Ascending aorta (tissue), 2 donors: ENCODE measurements at places on chromosomes 2 and 18. TPM values are rescaled to one million over a fixed set of nuclear protein-coding genes. Genes with fewer than 3 reads are reported as not detected.

- H3K27ac ChIP-seq = no peak overlapping the region
- no peaks in the 10 kb centered on the region for H3K4me1 ChIP-seq
- no peaks in the 10 kb centered on the region for H3K36me3 ChIP-seq
- H3K4me3 ChIP-seq = no peak overlapping the region
- DNase-seq = no peak
Measured at GRCh38 chr18:24818441-24818840, 358.0 kb downstream of the HRH4 start.

Gene PRSS56
- total RNA-seq = not detected

DNA sequence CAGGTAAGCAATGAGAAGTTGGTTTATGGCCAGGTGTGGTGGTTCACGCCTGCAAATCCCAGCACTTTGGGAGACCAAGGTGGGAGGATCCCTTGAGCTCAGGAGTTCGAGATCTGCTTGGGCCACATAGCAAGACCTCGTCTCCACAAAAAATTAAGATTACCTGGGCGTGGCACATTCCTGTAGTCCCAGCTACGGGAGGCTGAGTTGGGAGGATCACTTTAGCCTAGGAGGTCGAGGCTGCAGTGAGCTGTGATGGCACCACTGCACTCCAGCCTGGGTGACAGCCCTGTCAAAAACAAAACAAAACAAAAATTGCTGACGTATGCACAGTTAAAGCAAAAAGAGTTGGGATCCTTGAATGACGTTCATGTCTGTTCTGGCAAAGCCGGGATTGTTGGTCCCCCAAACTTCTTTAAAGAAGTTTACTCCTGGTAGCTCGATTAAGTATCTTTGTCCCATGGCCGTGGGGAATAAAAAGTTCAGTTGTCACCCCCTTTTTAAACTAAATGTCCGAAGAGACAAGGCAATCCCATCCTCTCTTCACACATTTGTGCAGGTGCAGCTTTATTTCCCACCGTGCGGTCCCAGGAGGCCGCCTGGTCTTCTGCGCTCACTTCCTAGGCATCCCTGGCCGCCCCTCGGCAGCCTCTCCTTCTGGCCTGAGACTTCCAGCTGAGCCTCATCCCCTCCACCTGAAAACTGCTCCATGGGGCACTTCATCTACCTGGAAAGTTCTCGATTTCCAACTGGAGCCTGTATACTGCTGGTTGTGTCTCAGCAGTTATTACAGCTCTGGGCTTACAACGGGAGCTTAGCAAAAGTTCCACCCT lies 762 bp upstream of the SPOPL start:
- no peaks in the 10 kb centered on the region for H3K4me1 ChIP-seq
- no peaks in the 10 kb centered on the region for H3K27me3 ChIP-seq
- H3K4me3 ChIP-seq = peak overlapping the region; percentile 68
- H3K36me3 ChIP-seq = no peaks in the 10 kb centered on the region
- H3K27ac ChIP-seq = peak overlapping the region; percentile 96
- DNase-seq = no peak

Gene DCC
- total RNA-seq = not detected

GRCh38 chr2:86485103-86485502 lies 43.9 kb downstream of the KDM3A start:
- no peaks in the 10 kb centered on the region for H3K27me3 ChIP-seq
- peaks cover 94% of the 10 kb centered on the region for H3K36me3 ChIP-seq
- DNase-seq = no peak
- no peak overlapping the region for H3K4me3 ChIP-seq
- H3K4me1 ChIP-seq = peaks cover 18% of the 10 kb centered on the region

Gene ESCO1
- 3.8 TPM for total RNA-seq

Gene INSIG2
- total RNA-seq = 64.2 TPM

DNA sequence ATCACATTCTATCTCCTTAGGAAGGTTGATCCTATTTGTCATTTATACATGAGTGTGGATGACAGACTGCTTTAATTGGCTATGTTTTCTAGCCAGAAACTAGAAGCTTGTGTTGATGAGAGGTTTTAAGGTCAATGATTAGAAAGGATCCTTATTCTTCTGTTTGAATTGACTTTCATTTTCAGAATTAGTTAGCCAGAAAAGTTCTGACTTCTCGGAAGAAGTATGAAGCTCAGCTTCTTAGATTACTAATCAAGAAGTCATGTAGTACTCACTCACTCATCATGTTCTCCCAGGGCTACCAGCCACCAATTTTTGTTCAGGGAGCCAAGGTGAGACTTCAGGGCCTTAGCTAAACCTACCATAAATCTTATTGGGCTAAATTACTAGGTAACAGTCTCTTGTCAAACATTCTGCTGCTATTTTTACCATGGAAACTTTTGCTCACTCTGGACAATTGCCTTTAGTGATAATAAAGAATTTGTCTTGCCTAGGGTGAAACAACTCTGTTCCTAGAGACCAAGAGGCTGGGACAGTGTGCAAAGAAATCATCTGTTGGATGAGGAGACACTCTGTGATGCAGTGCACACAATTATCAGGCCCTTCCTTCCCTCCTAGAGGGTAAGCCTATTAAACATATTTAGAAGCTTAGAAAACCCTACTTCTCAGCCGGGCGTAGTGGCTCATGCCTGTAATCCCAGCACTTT lies 111.6 kb upstream of the DNMT3A start:
- H3K36me3 ChIP-seq = no peaks in the 10 kb centered on the region
- no peaks in the 10 kb centered on the region for H3K27me3 ChIP-seq
- no peaks in the 10 kb centered on the region for H3K4me1 ChIP-seq
- no peak for DNase-seq
- H3K4me3 ChIP-seq = no peak overlapping the region

GRCh38 chr2:222232372-222232771 lies 66.4 kb downstream of the PAX3 start:
- DNase-seq = no peak
- H3K27me3 ChIP-seq = no peaks in the 10 kb centered on the region
- H3K4me1 ChIP-seq = no peaks in the 10 kb centered on the region
- H3K4me3 ChIP-seq = no peak overlapping the region
- H3K36me3 ChIP-seq = no peaks in the 10 kb centered on the region

- H3K27ac ChIP-seq = no peak overlapping the region
- DNase-seq = no peak
- H3K36me3 ChIP-seq = no peaks in the 10 kb centered on the region
- no peak overlapping the region for H3K4me3 ChIP-seq
- no peaks in the 10 kb centered on the region for H3K4me1 ChIP-seq
Measured at GRCh38 chr2:186130748-186131641, 355.1 kb upstream of the ZC3H15 start.

GRCh38 chr2:75627902-75628504 lies 18.6 kb upstream of the MRPL19 start:
- H3K4me3 ChIP-seq = no peak overlapping the region
- no peaks in the 10 kb centered on the region for H3K4me1 ChIP-seq
- H3K27me3 ChIP-seq = no peaks in the 10 kb centered on the region

DNA sequence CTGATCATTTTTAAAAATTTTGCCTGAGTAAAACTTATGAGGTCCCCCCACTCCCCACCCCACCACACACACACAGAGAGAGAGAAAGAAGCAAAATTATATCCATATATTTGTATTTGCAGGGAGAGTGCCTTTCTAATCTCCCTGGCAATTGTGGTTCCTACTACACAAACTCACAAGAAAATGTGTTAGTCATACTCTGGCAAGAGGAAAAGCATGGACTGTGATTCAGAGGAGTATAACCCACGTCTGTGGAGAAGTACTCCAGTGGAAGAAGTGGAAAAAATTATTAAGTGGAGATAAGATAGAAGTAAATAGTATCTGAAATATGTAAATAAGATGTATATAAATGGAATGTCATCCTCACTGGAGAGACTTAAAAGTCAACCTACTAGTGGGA lies 114.0 kb downstream of the DSEL start:
- no peaks in the 10 kb centered on the region for H3K27me3 ChIP-seq
- H3K36me3 ChIP-seq = no peaks in the 10 kb centered on the region
- H3K4me1 ChIP-seq = no peaks in the 10 kb centered on the region
- H3K27ac ChIP-seq = no peak overlapping the region
- no peak for DNase-seq

Gene ACKR3
- 75.6 TPM for total RNA-seq

Gene RNF138
- total RNA-seq = not detected

DNA sequence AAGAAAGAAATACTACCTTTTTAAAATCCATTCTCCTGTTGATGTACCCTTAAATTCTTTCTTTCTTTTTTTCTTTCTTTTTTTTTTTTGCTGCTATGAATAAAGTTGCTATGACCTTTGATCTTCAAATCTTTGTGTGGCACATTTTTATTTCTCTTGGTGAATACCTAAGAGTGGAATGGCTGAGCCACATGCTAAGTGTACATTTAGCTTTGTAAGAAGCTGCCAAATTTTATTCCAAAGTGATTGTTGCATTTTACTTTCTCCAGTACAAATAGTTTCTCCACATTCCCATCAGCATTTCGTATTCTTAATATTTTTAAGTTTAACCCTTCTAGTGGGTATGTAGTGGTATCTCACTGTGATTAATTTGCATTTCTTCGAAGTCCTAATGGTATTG lies 88.8 kb upstream of the RAB27B start:
- H3K27ac ChIP-seq = no peak overlapping the region
- H3K4me3 ChIP-seq = no peak overlapping the region
- H3K4me1 ChIP-seq = no peaks in the 10 kb centered on the region
- no peaks in the 10 kb centered on the region for H3K36me3 ChIP-seq
- no peaks in the 10 kb centered on the region for H3K27me3 ChIP-seq
- no peak for DNase-seq

DNA sequence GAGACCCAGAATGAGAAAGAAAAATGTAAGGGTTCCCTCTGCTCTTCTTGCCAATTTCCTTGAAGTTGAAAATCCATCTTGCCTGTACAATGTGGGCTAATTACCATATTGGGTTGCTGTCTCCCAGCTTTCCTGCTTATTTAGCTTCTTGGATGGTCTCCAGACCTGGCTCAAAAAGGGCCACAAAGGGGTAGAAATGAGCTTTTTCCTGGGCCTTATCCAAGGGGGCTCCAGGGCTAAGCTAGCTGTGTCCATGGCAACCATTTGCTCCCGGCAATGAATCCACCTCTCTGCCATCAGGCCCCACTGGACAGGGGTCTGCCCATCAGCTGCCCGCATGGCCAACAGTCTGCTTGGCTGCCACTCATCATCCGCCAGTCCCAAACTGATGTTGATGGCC lies 85.0 kb downstream of the BOD1L2 start:
- H3K36me3 ChIP-seq = no peaks in the 10 kb centered on the region
- no peak overlapping the region for H3K27ac ChIP-seq
- no peaks in the 10 kb centered on the region for H3K27me3 ChIP-seq
- no peak for DNase-seq

Gene CCDC102B
- total RNA-seq = 3.3 TPM
